ENCODE measurements at places on chromosomes 13 and 19.

DNA sequence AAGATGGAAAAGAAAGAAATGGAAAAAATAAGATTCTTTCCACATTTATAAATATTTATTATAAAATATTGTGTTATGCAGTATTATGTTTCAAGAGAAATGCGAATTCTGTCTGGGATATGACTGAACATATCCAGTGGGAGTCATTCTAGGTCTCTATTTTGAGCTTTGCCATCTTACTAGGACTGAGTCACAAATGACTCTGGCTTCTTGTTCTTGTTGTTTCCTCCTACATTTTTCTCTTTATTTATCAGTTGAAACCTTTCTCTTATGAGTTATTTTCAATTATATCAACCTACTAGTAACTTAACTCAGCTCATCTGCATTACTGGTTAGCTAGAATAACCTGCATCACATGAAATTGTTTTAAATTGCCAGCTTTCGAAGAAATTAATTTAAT, 1247.3 kb downstream of the SLITRK1 start:
- DNase-seq, result no peak

DNA sequence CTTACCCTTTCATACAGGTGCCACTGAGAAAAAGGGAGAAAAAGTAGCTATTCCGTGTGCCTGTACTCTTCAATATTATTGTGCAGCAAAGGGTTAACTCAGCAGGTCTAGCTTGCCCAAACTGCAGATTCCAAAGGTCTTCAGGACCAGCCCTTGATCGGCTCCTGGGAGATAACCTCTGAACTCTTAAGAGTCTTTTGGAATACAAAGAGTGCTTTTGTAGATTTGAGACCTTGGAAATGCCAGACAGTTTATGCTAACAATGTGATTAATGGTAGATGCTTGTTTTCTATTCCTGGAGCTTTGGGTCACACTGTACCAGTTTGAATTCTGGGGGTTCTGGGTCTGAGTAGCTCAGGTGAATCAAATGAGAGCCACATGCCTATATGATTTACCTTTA, 844.7 kb upstream of the MIR17HG start:
- no peak for DNase-seq

DNA sequence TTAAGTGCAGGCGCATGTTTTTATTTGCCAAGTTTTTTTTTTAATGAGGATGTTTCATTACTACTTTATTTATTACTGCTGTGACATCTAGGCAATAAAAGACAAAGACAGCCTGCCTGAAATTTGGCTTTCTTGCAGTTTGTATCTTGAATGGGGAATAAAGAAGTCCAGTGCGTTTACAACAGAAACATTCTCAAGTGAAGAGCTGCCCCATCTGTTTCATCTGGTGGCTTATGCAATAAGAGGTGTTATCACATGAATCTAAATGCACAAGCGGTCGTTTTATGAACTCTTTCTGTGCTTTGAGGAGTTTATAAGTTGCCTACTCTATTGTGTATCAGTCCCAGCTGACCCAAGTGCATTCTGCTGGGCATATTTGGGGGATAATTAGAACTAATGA, 12.6 kb upstream of the MAB21L1 start:
- DNase-seq, result no peak

DNA sequence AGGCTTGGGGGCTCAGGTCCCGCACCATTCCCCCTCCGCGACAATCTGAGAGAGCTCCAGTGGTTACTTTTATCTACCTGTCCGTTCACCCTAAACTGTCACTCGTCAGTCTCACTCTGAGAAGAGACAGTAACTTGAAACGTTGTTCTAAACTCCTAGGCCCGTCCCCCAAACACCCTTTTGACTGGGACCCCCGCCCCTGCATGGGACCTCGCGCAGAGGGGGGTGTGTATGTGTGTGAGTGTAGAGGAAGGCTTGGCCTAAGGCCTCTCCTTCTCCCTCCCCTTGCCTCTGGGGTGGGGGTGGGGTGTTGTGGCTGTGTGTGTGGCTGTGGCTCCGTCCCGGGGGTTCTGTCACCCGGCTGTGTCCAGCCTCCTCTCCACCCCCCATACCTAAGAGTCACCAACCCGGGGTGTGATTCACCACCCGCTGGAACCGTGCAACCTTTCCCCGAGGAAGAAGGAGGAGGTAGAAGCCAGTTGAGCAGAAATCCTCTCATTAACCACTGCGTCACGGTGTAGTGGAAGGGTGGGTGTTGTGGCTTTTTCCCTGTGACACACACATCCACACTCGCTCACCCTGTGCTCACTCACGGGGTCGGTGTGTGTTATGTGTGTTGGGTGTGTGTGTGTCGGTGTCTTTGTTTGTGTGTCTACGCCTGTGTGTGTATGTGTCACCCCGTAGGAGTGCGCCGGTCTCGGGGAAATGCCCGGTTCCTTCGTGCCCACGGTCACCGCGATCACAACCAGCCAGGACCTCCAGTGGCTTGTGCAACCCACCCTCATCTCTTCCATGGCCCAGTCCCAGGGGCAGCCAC, 2.4 kb downstream of the FOSB start:
- no peak for DNase-seq

DNA sequence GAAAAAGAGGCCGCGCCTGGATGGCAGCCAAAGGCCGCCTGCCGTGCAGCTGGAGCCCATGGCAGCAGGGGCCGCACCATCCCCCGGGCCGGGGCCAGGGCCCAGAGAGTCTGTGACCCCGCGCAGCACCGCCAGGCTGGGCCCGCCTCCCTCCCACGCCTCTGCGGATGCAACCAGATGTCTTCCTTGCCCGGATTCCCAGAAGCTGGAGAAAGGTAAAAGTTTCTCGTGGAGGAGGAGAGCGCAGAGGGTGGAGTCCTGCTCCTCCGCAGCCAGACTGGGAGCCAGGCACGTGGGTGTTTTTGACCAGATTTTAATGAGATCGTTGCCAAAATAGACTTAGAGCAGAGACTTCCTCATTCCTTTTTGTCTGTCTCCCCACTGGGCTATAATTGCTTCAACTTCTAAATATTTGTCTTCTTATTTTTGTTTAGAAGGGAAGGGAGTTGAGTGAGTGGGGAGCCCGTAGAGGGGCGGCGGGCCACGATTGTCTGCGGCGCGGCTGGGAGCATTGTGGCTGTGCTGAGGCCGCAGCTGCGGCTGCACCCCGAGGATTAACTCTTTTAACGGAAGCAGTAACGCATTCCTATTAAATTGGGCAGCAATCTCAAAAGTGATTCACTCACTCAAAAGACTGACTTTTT, 22.8 kb upstream of the NDUFS7 start:
- DNase-seq, result no peak

DNA sequence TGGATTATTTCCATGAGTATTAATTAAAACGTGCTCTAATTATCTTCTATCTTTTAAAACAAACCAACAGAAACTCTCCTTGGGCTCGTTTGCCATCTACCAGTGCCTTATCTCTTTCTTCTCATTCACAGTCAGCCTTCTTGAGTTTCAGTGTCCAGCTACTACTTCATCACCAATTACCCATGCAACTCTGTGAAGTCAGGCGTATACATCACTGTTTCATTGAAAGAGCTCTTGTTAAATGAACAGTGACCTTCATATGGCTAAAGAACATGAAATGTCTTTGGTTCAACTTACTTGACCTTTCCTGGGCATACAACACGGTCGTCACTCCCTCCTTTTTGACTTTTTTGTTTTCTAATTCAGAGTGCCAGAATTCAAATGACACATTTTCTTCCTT, 5.2 kb upstream of the IFT88 start:
- no peak for DNase-seq

GRCh38 chr19:28956421-28956820, 256.5 kb downstream of the UQCRFS1 start:
- no peak for DNase-seq

DNA sequence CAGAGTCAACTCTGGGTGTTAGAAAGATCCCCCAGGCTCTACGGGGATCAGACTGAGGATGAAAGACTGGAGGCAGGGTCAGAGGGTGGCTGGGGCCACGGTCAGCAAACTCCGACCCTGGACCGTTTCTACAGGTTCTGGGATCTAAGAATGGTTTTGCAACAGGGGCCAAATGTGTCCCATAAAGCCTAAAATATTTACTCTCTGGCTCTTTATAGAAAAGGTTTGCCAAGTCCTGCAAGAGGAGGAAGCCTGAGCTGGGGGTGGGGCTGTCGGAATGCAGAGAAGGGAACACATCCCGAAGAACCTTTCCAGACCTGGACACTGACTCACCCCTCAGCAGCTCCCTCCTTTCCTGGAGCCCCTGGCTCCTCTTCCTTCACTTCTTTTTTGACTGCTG, 20.7 kb downstream of the LIG1 start:
- DNase-seq, result no peak

- no peak for DNase-seq
These were observed 133.3 kb downstream of the SOX1 start for GRCh38 chr13:112200200-112200599.

DNA sequence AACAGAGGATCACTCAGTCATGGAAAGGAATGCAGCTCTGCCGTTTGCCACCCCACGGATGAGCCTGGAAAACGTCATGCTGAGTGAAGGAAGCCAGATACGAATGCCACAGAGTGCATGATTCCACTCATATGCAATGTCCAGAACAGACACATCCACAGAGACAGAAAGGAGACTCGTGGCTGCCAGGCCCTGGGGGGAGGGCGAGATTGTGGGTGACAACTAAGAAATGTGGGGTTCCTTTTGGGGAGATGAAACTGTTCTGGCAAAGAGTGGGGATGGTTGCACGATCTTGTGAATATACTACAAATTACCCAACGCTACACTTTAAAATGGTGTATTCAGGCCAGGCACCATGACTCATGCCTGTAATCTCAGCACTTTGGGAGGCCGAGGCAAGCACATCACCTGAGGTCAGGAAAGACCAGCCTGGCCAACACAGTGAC, 27.2 kb upstream of the NAPA start:
- DNase-seq, result no peak

GRCh38 chr13:24692561-24692960, 12.4 kb downstream of the ATP12A start:
- DNase-seq, result no peak

GRCh38 chr19:11223200-11223599, 16.2 kb upstream of the ANGPTL8 start:
- DNase-seq, result no peak

- no peak for DNase-seq
These were observed 255.4 kb downstream of the COG6 start for GRCh38 chr13:39910833-39911232.

GRCh38 chr13:39132286-39133230, 94.3 kb downstream of the NHLRC3 start:
- no peak for DNase-seq

DNA sequence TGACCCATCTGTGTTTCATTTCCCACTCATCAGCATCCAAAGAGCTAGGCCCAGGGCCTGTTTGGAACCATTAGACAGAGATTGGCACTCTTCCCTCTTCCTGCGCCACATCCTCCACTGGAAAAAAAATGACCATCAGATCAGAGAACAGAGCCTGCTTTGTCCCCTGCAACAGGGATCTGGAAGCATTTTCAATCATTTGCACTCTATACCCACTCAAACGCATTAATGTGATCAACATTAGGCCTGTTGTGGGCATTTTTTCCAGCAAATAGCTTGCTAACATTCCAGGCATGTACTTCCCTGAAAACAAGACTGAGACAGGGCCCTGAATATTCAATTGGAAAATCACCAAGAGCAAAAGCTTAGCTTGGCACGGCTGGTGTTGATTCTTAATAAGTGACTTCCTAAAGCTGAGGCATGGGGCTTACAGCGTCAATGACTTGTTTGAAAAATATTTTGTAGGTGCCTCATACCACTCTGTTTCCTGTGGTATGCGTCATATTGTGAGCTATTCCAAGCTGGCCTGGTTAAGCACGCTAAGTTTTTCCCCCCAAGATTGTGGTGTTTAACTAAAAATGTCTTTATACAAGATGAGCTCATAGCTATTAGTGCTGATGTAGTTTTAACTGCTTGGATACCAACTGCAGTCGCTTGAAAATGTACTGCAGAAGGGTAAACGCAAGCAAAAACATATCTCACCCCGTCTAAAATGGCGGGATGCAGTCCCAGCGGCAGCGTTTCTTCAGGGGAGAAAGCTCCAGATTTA, 404.4 kb downstream of the SPRY2 start:
- no peak for DNase-seq

DNA sequence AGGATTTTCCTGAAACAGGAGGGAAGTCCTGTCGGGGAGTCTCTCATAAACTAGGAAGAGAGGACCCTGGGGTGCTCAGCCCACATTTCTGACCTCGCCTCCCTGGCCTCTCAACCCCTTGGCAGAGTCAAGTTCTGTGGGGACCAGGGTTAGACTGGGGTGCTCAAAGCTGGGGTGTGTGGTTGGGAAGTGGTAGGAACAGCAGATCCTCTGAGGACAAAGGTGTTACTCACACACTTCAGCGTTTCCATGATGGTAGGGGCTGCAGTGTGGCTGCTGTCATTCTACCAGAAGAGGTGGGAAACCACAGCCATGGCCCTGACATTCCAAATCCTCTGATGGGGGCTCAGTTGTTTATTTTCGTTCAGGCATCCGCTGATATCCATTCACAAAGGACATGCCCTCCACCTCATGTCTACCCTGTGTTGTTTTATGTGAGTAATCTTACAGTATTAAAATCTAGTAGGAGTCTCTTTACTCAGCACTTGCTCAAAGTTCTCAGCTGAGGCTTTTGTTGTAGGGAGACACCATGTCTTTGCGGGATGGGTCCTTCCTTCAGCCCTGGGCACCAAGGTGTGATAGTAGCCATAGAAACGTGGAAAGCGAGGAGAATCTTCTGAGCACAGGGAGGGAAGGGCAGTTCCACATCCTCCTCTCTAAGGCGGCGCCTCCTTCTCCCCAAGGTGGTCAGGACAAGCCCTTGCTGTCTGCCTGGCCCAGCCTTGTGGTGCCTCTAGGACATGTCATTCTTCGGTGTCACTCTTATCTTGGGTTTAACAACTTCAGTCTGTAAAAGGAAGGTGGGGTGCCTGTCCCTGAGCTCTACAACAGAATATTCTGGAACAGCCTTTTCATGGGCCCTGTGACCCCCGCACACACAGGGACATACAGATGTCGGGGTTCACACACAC, 1.5 kb downstream of the KIR2DL3 start:
- no peak for DNase-seq

DNA sequence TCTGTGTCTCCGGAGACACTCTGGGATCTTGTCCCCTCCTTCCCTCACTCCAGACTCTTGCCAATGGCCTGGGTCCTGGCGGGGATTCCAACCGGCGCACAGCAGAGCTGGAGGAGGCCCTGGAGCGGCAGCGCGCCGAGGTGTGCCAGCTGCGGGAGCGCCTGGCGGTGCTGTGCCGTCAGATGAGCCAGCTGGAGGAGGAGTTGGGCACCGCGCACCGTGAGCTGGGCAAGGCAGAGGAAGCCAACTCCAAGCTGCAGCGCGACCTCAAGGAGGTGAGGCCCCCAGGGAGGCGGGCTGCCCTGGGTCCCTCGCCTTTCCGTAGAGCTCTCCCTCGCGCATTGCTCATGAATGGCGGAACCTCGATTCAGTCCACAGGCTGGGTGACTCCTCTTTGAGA, 11.0 kb downstream of the PPFIA3 start:
- no peak for DNase-seq

- no peak for DNase-seq
These were observed 3.9 kb downstream of the F10 start for GRCh38 chr13:113126265-113127150.

GRCh38 chr19:58002384-58003173, at the start of gene ZNF606:
ZNF606 (minus strand) TSS chr19:58002820; CDS start chr19:58001319, 1,501 bp downstream.
- DNase-seq, result peak; percentile 63
